ENCODE measurements at places on chromosomes 13 and 19. TPM values are rescaled to one million over a fixed set of nuclear protein-coding genes. Genes with fewer than 3 reads are reported as not detected.

Gene DNM2
- 75.5 TPM for total RNA-seq

Gene CSNK1A1L
- total RNA-seq = not detected

Gene GPR12
- not detected for total RNA-seq

Gene OR7C1
- total RNA-seq = not detected
